ENCODE measurements at places on chromosomes 1 and 21.

DNA sequence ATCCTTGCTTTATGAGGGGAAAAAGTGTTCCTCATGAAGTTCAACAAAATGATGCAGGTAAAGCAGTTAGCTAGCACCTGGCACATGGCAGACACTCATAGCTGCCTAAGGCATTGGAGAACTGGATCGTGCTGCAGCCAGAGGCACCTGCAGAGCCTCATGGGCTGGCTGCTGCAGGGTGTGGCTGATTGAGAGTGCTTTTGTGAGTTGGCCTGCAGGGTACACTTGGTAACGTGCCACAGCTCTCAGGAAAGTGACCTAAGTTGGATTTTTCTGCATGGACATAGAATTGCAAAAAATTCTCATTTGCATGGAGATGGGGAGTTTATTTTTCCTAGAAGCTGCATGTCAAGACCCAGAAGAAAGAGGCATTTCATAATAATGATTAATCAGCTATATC is 31.6 kb upstream of the IL20 start:
- no peak for DNase-seq

GRCh38 chr1:201145132-201145531 is 9.1 kb downstream of the TMEM9 start:
- no peak for DNase-seq

- no peak for DNase-seq
Observed at GRCh38 chr1:36722871-36723270, 240.2 kb upstream of the CSF3R start.

DNA sequence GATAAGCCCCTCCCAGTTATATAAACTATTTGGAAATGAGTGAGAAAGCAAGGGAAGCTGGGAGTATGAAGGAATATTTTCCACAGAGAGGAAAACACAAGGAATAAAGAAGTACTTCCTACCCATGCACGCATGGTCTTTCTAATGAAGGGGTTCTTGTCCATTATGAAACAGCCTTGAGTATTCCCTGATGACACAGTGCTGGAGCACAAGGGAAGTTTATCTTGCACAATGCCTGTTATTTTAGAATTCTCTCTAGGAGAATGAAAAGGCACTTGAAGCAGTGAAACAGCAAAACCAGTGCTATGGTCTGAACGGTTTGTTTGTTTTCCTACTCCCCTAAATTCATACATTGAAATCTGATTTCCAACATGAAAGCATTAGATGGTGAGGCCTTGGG is 38.6 kb upstream of the ADAMTS1 start:
- no peak for DNase-seq

DNA sequence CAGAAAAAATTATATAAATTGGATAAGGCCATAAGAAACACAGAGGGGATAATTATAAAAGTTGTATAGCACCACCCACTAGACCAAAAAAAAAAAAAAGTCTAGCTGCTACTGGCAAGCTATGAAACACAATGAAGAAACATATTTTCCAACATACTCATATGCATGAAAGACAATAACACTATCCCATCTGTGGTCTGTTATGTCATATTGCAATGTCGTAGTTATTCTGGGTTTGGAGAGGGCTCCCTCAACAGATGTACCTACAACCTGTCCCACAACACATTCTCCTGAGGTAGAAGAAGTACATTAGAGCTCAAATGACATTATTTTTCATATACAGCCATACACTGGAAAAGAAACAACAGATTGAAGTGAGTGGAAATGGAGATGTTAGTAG is 517.6 kb upstream of the ADGRL4 start:
- DNase-seq: no peak

GRCh38 chr21:31316488-31317169 is 27.4 kb downstream of the TIAM1 start:
- DNase-seq: no peak

DNA sequence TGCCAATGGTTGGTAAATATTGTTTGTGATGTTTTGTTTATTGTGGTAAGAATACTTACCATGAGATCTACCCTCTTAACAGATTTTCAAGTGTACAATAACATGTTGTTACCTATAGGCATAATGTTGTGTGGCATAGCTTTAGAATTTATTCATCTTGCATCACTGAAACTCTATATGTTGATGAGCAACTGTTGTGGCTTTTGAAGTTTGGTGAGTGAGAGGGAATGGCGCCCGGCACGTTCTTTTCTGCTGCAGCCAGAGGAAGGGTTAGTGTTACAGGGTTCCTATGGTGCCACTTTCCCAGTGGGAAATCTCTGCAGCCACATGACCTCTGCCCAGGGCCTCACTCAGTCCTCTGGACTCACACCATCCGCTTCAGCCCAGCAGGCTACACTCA is 342.5 kb upstream of the ADGRL2 start:
- no peak for DNase-seq

DNA sequence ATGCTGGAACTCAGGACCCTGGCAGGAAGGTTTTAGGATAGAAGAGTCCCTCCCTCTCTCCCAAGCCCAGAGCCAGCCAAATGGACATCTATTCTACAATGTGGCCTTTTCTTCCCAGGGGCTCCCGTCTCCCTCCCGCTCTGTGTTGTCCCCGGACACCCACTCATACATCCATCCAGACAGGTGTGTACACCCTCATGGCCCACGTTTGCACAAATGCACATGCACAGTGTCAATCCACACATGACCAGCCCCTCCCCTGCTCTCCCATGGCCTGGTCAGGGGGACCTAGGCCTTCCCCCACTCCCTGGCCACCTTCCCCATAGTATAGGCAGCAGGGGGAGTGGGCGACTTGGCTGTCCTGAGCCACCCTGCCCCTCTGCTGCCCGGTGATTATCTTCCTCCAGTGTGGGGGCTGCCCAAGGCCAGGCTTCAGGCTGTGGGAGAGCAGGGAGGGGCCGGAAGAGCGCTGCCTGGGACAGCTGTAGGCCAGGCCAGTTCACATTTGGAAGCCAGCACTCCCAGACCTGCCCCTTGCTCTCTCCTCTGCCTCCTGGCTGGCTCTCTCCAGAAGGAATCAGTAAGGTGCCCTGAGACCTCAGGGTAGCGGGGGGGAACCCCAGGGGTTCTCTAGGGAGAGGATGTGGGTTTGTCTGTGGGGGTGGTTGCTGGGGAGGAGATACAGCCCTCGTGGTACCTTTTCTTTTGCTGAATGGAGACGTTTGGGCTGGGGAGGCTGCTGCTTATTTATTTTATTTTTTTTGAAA is 4.1 kb upstream of the PTPN7 start:
- DNase-seq: no peak

DNA sequence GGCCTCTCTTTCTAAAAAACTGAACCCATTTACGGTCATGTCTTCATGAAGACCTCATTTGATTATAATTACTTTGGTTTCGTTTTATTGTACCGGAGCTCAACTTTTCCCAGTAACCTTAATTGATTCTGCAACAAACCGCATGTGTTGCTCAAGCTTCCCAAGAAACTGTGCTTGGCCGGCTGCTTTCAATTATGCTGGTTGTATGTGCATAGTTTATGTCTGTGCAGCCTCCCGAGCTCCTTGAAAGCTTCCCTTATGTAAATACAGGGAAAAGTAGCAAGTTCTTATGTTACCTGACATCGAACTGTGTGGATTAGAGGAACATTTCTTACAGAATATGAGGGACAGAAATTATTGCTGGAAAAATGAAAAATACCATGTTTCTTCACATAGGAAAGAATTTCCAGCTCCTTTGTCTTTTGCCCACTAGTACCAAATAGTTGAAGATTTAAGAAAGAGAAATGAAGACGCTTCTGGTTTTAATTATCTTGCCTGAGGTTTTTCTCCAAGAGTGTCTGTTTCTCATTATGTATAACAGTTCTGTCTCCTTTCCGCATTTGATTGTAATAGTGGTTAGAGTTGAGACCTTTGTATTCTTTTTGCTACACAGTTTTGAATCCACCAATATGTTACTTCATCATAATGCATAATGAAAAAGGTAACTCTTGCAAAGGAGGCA is 2.1 kb downstream of the VCAM1 start:
- DNase-seq: no peak

DNA sequence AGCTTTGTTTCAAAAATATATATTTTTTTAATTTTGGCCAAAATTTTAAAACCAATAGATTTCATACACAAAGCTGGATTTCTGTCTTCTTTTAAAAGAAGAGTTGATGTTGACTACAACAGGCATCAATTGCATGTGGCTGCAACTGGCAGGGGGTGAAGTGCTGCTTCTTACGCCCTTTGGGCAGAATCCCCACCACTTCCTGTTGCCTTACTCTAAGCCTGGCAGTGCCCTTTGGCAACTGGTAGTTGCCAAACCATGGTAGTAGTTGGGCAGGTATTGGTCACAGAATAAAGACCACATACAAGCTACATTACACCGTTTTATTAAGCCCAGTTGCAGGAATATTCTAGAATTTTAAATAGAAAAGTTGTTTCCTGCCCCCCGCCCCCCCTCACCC is 17.0 kb downstream of the LAMC2 start:
- no peak for DNase-seq

- DNase-seq: no peak
Observed at GRCh38 chr1:226653311-226653921, 85.7 kb downstream of the ITPKB start.

- DNase-seq: no peak
Observed at GRCh38 chr1:98797506-98797905, 136.0 kb downstream of the SNX7 start.

DNA sequence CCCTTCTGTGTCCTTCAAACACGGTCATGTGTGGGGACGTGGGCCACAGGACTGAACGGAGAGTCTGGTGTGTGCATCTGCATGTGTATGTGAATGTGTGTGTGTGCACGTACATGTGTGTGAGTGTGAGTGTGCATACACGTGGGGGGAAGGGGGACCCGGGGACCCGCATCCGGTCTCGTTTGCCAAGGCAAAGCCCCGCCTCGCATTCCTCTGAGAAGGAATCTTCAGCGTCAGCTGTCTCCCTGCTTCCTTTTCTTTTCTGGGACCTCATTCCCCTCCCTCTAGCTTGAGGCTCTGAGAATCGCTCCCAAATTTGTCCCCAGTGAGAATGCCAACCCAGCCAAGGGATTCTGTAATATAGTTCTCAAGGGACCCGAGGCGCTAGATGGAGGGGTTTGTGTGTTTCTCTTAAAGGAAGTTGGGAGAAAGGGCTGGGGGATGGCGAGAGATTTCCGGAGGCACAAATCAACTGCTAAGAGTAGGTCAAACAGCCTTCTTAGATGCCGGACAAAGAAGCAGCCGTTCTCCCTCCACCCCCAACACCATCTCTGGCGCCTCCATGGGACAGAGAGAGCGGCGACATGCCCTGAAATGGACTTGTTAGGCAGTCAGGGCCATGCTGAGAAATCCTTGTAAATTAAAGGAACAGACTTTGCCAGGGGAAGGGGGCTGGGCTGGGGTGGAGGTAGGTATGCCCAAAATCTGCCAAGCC is 6.6 kb downstream of the IFFO2 start:
- DNase-seq: no peak

DNA sequence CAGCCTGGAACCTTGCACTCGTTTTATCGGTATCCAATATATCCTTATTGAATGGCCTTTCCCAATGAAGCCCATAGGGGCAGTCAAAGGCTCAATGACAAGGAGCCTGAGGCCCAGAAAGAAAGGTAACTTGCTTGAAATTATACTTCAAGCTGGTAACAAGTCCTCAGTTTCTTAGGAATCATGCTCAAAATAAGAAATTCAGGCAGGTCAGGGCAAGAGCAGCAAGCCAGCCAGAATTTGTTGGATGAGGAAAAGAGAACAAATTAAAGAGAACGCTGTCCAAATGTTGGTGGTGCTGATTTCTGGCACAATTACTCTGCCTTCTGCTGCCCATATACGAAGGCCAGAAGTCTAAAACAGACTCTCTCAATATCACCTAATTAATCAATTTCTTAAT is 77.6 kb downstream of the DDX20 start:
- DNase-seq: no peak

- DNase-seq: no peak
Observed at GRCh38 chr21:28437061-28437460, 555.6 kb downstream of the LTN1 start.

GRCh38 chr1:54229281-54229891 is 29.4 kb downstream of the MRPL37 start:
- DNase-seq: no peak

DNA sequence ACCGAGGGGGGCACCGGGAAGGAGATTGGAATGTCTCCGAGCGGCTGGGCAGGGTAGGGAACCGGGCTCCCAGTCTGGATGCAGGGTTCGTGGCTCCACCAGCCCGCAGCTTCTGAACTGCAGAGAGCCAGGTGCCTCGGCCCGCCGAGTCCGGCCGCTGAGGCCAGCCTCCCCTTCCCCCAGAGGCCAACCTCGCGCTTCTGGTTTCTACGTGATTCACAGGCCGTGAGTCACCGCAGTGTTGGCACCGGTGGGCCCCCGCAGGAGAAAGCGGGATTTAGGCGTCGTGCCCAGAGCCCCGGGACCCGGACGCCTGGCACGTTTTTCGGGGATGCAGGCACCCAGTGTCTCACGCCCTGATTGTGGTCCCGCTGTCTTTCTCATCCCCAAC is 458 bp downstream of the CRABP2 start:
- DNase-seq: no peak

DNA sequence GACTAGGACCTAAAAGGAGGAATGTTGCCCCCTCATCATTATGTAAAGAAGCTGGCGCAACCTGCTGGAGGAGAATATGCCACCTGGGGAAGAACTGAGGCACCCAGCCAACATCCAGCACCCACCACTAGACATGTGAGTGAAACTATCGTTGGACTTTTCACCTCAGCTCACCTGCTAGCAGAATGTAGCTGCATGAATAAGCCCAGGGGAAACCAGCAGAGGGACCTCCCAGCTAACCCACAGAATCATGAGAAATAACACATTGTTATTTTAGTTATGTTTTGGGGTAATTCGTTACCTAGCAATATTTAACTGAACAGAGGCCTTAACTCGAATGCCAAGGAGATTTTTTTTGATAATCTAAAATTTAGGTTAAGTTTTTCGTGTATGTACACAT is 542.5 kb upstream of the DAB1 start:
- DNase-seq: no peak

GRCh38 chr1:25006770-25007169 is 76.7 kb upstream of the RUNX3 start:
- no peak for DNase-seq

DNA sequence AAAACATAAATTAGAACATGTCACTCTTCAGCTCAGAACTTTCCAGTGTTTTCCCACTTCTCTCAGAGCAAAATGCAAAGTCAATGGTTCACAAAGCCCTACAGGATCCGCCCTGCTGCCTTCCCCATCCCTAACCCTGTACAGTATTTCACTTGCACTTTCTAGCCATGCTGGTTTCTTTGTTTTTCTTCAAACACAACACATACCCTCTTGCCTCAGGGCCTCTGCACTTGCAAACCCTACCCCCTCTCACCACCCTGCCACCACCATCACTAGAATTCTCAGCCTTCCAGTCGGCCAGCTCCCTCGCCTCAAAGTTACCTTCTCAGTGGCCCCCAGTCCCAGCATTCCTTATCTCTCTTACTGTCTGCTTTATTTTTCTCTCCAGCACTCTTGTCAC is 17.6 kb downstream of the TEX35 start:
- DNase-seq: no peak

- no peak for DNase-seq
Observed at GRCh38 chr1:218499911-218500310, 154.8 kb downstream of the TGFB2 start.

GRCh38 chr1:25677193-25677773 is 60.7 kb downstream of the MAN1C1 start:
- DNase-seq: no peak
